Panc1 (cell line): ENCODE measurements at places on chromosomes 11 and 22. TPM values are rescaled to one million over a fixed set of nuclear protein-coding genes. Genes with fewer than 3 reads are reported as not detected.

- no peaks in the 10 kb centered on the region for H3K36me3 ChIP-seq
- H3K27me3 ChIP-seq: no peaks in the 10 kb centered on the region
- DNase-seq: no peak
- H3K4me3 ChIP-seq: no peak overlapping the region
- no peaks in the 10 kb centered on the region for H3K4me1 ChIP-seq
These were observed 62.7 kb downstream of the APOL3 start for GRCh38 chr22:36097880-36098279.

GRCh38 chr11:124670732-124671131, 2.8 kb downstream of the SIAE start:
- H3K4me1 ChIP-seq: peaks cover 13% of the 10 kb centered on the region
- no peak overlapping the region for H3K27ac ChIP-seq
- H3K27me3 ChIP-seq: no peaks in the 10 kb centered on the region
- H3K4me3 ChIP-seq: no peak overlapping the region
- H3K36me3 ChIP-seq: no peaks in the 10 kb centered on the region

- H3K27me3 ChIP-seq: no peaks in the 10 kb centered on the region
- H3K27ac ChIP-seq: peak overlapping the region; percentile 100
- H3K36me3 ChIP-seq: no peaks in the 10 kb centered on the region
- no peak overlapping the region for H3K4me3 ChIP-seq
These were observed 90.1 kb downstream of the PDHX start for GRCh38 chr11:35006389-35007128.

GRCh38 chr11:75745807-75746206, 22.8 kb upstream of the DGAT2 start:
- H3K27ac ChIP-seq: no peak overlapping the region
- no peaks in the 10 kb centered on the region for H3K36me3 ChIP-seq
- peaks cover 16% of the 10 kb centered on the region for H3K27me3 ChIP-seq
- DNase-seq: no peak

- no peaks in the 10 kb centered on the region for H3K27me3 ChIP-seq
- peak overlapping the region; percentile 89 for H3K27ac ChIP-seq
- DNase-seq: no peak
These were observed 35.1 kb downstream of the RPL3 start for GRCh38 chr22:39284142-39284980.

- H3K4me3 ChIP-seq: no peak overlapping the region
- no peak for DNase-seq
- H3K4me1 ChIP-seq: peaks cover 29% of the 10 kb centered on the region
- H3K27ac ChIP-seq: no peak overlapping the region
- H3K36me3 ChIP-seq: no peaks in the 10 kb centered on the region; the same call in none of the 2 replicates
These were observed 6.1 kb downstream of the MAPK1 start for GRCh38 chr22:21861264-21861848.

DNA sequence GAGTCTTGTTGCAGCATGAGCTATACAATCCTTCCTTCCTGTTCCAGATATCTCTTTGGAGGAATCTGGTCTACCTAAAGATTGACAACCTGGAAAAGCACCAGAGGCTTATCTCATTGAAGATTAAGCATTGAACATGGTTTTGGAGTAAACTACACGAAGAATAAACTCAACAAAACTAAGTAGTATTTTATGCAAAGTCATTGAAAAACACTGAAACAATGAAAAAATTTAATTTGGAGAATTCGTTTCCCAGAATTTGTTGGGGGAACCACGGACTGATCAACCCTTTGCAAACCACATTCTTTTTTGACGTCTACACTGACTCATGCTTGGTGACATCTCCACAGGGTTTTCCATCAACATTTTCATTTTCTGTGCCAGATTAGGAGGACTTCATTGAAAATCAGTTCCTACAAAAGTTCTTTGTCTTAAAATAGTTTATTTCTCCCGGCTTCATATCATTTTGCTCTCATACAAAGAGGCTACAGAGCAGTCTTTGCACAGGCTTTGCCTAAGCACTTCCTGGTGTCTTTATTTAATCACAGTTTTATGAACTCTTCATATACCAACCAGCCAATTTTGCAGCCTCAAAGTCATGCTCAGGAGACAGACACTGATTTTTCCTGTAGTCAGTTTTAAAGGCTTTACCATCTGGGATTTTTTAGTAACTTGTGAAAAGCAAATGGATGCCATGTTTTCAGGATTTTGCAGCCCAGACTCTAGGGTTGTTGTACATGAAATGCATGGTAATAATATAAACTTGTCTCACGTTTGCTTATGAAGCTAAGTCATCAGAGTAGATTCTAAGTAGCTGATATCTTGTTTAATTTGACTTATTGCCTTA, 186.3 kb downstream of the C11orf91 start:
- DNase-seq: no peak
- H3K27me3 ChIP-seq: no peaks in the 10 kb centered on the region
- no peak overlapping the region for H3K4me3 ChIP-seq
- no peaks in the 10 kb centered on the region for H3K36me3 ChIP-seq

GRCh38 chr11:3906166-3906565, 50.7 kb downstream of the STIM1 start:
- peak overlapping the region; percentile 77 for H3K27ac ChIP-seq
- no peaks in the 10 kb centered on the region for H3K27me3 ChIP-seq
- H3K4me3 ChIP-seq: no peak overlapping the region

- peak; percentile 33 for DNase-seq
- H3K36me3 ChIP-seq: no peaks in the 10 kb centered on the region
- no peaks in the 10 kb centered on the region for H3K4me1 ChIP-seq
- no peak overlapping the region for H3K27ac ChIP-seq
- no peaks in the 10 kb centered on the region for H3K27me3 ChIP-seq
These were observed 43.5 kb downstream of the GGTLC2 start for GRCh38 chr22:22687638-22688500.

DNA sequence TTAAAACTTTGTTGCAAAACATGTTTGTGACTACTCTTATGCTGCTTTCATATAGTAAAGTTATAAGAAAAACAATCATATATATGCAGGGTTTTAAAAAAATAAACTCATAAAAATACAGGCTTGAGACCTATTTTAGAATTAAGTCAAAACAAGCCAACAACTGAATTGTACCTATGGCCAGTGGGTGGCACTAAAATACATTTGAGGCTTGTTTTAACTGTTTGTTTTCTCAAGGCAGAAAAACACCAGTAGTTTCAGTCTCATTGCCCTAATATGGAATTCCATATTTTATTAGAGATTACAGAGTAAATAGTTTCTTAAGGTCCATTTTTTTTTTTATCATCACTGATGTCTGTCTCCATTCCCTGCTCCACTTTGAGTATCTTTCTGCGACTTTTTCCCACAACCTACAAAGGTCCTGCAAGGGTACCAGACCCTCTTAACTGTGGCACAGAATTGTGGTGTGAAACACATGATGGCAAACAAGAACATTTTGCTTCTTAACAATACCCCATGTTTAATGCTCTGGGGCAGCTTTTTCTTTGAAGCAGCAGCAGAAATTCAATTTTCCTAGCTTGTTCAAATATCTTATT, 8.5 kb upstream of the CCDC89 start:
- peaks cover 6% of the 10 kb centered on the region for H3K4me1 ChIP-seq
- no peaks in the 10 kb centered on the region for H3K27me3 ChIP-seq
- H3K4me3 ChIP-seq: no peak overlapping the region
- DNase-seq: no peak

- no peaks in the 10 kb centered on the region for H3K36me3 ChIP-seq
- no peak for DNase-seq
- no peaks in the 10 kb centered on the region for H3K4me1 ChIP-seq
- H3K4me3 ChIP-seq: no peak overlapping the region
These were observed 2.6 kb upstream of the CCDC81 start for GRCh38 chr11:86372041-86372440.

GRCh38 chr11:38646382-38646781, 2048.3 kb upstream of the RAG2 start:
- no peak overlapping the region for H3K4me3 ChIP-seq
- H3K27me3 ChIP-seq: no peaks in the 10 kb centered on the region
- H3K27ac ChIP-seq: no peak overlapping the region
- no peaks in the 10 kb centered on the region for H3K36me3 ChIP-seq

DNA sequence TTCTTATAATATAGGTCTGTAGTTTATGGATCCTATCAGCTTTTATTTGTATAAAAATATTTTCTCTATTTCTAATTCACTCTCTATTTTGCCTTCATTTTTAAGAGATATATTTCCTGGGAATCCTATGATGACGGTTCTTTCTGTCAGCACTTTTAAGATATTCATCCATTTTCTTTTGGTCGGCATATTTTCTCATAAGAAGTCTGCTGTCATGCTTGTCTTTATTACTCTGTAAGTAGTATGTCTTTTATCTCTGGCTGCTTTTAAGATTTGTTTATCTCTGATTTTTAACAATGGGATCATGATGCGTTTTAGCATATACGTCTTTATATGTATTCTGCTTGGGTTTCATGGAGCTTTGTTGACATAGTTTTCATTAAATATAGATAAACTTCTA, 175.5 kb downstream of the SNX19 start:
- no peak for DNase-seq
- no peaks in the 10 kb centered on the region for H3K4me1 ChIP-seq
- no peak overlapping the region for H3K4me3 ChIP-seq
- no peaks in the 10 kb centered on the region for H3K36me3 ChIP-seq

GRCh38 chr22:37965940-37966664, 12.6 kb downstream of the POLR2F start:
- no peaks in the 10 kb centered on the region for H3K4me1 ChIP-seq
- H3K27ac ChIP-seq: no peak overlapping the region
- H3K27me3 ChIP-seq: no peaks in the 10 kb centered on the region
- no peaks in the 10 kb centered on the region for H3K36me3 ChIP-seq

- H3K27ac ChIP-seq: no peak overlapping the region
- no peak overlapping the region for H3K4me3 ChIP-seq
- no peaks in the 10 kb centered on the region for H3K4me1 ChIP-seq
- DNase-seq: no peak
These were observed 625.9 kb upstream of the CADM1 start for GRCh38 chr11:116130122-116130521.

GRCh38 chr11:63554877-63555223, 8.3 kb downstream of the PLAAT2 start:
- H3K27ac ChIP-seq: no peak overlapping the region
- no peak overlapping the region for H3K4me3 ChIP-seq
- DNase-seq: no peak
- no peaks in the 10 kb centered on the region for H3K27me3 ChIP-seq
- no peaks in the 10 kb centered on the region for H3K36me3 ChIP-seq

- H3K36me3 ChIP-seq: no peaks in the 10 kb centered on the region
- no peaks in the 10 kb centered on the region for H3K4me1 ChIP-seq
- no peak overlapping the region for H3K27ac ChIP-seq
- no peak overlapping the region for H3K4me3 ChIP-seq
- peaks cover 9% of the 10 kb centered on the region; the same call in 1 of the 2 replicates for H3K27me3 ChIP-seq
These were observed 31.4 kb downstream of the PAK1 start for GRCh38 chr11:77442394-77443053.

- H3K4me1 ChIP-seq: peaks cover 28% of the 10 kb centered on the region
- no peaks in the 10 kb centered on the region for H3K36me3 ChIP-seq
- peak overlapping the region; percentile 62 for H3K27ac ChIP-seq
- no peaks in the 10 kb centered on the region for H3K27me3 ChIP-seq
These were observed 29.4 kb downstream of the AMBRA1 start for GRCh38 chr11:46564459-46564858.

DNA sequence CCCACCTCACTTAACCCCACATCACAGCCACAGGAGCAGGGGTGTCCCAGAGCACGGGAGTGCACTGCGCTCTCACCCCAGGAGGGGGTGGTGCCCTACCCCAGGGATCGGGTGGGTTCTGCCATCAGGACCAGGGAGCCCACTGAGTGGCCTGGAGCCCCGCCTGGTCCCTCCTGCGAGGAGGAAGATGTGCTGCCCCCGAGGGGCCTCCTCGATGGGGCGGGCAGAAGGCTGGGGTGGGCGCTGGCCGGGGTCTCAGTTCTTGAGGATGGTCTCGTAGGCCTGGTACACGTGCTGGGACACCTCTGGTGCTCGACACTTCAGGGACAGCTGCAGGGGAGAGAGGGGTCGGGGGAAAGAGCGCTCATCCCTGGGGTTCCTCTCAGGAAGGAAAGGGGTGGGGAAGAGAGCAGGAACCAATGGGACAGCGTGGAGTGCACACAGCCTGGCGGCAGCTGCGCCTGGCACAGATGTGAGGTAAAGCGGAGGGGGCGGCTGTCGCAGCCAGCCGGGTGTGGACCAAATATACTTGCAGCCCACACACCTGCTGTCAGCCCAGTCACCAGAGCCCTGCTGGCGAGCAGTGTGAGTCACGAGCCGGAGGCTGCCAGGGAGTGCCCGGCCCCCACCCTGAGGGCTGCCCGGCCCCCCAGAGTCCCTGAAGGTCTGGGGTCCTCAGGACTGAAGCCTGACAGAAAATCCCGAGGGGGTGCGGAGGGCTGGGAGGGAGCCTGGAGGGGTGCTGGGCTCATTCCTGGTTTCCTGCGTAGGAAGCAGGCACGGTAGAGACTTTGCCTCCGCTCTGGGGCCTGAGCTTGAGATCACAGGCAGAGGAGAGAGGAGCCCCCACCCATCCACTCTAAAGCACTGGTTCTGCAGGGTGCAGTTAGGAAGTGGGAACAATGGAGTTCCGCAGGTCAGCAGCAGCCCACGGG, 13.3 kb upstream of the RASL10A start:
- DNase-seq: no peak
- no peak overlapping the region for H3K4me3 ChIP-seq
- no peaks in the 10 kb centered on the region for H3K4me1 ChIP-seq
- no peak overlapping the region for H3K27ac ChIP-seq

DNA sequence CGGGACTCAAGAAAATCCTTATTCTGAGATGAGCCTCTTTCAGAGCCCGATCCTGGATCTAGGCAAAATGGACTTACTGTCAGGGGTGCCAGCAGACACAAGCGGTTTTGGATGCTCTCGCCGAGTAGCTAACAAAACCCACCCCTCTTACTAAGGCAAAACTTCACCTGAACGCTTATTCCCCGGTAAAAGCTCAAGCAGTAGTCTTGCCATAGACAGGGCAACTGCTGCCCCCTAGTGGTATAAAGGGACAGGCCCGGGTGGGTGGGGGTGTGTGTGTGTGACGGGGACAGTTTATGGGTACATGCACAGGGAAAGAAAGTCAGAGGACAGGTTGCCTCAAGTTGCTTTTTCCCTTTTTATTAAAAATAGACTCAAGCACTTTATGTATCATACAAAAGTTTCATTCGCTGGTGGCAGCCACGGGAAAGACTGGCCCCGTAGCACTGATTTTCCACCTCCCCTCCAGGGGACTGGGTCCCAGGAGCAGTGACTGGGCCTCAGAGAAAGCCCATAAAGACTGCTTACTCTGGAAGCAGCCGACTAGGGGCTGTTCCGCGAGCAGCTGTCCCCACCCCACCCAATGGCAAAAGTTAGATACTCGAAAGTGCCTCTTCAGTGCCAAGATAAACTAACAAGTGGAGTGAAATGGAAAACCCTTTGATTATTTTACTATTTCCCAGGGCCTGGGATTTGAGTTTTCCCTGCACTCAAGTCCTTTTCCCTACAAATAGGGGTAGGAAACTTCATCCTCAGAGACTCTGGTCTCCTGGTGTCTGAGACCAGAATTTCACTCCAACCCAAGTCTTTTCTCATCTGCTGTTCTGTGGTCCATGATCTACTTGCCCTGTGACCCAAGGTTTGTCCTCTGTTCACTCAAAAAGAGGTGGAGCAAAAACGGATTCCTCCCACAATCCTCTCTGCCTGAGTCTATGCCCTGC, 4.7 kb downstream of the YPEL4 start:
- H3K4me3 ChIP-seq: no peak overlapping the region
- no peak for DNase-seq
- no peak overlapping the region for H3K27ac ChIP-seq

Gene ALDH3B1
- 18.3 TPM for total RNA-seq

Gene FXYD6
- total RNA-seq: 0.54 TPM

Gene C1QTNF4
- total RNA-seq: not detected

Gene POTEH
- not detected for total RNA-seq

Gene TSKU
- 31.4 TPM for total RNA-seq

Gene CALCA
- not detected for total RNA-seq

Gene CEP126
- 6.6 TPM for total RNA-seq

Gene SYCE3
- total RNA-seq: not detected
